ENCODE measurements at places on chromosomes 4 and X.

- no peak for DNase-seq
Measured at GRCh38 chrX:15512401-15512965, 11.9 kb downstream of the BMX start.

- DNase-seq: no peak
Measured at GRCh38 chr4:44146516-44146915, 302.1 kb downstream of the KCTD8 start.

DNA sequence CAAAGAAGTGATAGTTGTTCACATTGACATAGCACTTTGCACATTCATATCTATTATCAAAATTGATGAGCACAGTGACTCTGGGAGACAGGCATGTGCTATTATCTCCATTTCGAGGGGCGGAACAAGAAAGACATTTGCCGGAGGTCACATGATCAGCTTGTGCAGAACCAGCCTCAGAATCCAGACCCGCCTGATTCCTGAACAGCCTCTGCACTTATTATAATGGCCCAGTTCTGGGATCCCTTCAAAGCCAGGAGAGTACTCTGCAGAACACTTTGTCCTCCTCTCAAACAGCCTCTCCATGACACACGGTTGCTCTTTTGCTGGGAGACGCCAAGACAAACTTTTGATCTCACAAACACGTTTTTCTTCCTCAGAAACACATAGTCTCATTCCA lies 48.4 kb downstream of the RWDD4 start:
- no peak for DNase-seq

DNA sequence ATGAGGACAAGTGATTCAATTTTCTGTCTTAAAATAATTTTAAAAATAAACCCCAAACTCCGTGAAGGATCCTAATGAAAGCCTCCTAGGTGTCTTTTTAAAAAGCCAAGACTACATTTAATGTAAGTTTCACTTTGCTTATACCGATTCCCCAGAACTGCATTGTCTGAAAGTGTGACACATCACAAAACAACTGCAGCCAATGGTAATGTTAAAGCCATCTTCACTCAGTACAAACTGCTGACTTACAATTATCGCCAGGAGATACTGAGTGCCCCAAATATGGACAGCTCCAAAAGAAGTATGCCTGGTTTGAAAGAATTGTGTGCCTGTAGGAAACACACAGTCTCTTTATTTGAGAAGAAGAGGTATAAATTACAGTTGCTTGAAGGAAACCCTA lies 73.7 kb upstream of the SPANXB1 start:
- DNase-seq: no peak
